HS-27A (cell line): ENCODE measurements at places on chromosomes 13 and 19.

DNA sequence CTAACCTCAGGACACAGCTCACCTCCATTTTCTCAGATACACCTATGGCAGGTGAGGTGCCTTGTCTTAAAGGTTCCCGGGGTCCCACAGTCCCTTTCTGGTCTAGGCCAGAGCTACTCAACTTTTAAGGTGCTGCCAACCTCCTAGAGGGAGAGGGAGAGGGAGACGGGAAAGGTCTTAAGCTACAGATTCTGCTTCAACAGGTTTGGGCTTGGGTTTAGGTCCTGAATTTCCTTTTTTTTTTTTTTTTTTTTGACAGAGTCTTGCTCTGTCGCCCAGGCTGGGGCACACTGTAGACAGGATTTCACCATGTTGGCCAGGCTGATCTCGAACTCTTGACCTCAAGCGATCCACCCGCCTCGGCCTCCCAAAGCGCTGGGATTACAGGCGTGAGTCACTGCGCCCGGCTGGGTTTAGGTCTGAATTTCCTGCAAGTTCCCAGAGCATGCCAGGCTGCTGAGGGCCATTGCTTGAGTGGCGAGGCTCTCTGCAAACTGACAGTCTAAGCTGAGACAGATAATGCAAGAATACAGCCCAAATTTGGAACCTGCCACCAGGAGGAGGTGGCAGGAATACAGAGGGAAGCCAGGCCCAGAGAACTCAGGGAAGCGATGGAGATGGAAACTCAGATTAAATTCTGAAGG, 7.8 kb upstream of the SYCN start:
- peak; percentile 20 for DNase-seq

- no peak for DNase-seq
These were observed 860.6 kb downstream of the GPC5 start for GRCh38 chr13:92259046-92259445.

- no peak for DNase-seq
These were observed 23.3 kb upstream of the EMP3 start for GRCh38 chr19:48301886-48302599.

GRCh38 chr13:96730676-96731075, 263.6 kb downstream of the OXGR1 start:
- DNase-seq: no peak

GRCh38 chr13:111120422-111120821, 5.3 kb downstream of the ARHGEF7 start:
- no peak for DNase-seq

DNA sequence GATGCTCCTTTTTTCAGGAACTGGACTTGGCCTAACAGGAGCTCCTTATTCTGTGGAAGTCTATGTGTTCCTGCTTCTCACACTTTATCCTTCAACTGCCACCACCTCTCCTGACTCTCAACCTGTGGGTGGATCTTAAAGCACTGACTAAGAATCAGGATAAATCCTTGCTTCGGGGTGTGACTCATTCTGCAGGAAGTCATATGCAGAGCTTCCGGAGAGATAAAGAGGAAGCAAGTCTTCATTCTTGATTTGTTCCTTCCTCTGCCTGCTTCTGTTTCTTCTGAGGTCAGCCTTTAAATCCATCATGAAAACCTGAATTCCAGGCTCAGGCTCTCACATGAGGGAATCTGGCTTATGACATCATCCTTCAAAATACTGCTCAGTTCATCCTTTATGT, 137.1 kb upstream of the ATXN8OS start:
- no peak for DNase-seq

DNA sequence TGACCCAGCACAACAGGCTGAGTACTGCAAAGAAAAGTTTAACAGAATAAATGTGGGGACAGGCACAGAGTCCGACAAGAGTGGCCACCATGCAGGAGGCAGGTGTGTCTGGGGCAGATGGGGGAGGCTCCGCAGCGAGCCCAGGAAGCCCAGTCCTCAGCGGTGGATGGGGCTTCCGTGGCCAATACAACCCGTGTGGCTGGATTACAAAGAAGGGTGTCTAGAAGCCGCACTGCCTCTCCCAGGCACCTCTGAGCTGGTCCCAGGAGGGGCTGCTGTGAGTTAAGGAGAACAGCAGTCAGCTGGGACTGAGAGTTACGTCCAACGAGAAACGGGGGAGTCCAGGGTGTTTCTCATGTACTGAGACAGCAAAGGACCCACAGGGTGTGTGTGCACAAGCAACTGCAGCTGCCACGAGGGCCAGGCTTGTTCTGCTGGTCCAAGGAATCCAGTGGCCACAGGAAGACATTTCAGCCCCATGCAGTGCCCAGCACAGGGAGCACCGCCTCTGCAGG, 70.2 kb downstream of the SPACA7 start:
- DNase-seq: no peak

DNA sequence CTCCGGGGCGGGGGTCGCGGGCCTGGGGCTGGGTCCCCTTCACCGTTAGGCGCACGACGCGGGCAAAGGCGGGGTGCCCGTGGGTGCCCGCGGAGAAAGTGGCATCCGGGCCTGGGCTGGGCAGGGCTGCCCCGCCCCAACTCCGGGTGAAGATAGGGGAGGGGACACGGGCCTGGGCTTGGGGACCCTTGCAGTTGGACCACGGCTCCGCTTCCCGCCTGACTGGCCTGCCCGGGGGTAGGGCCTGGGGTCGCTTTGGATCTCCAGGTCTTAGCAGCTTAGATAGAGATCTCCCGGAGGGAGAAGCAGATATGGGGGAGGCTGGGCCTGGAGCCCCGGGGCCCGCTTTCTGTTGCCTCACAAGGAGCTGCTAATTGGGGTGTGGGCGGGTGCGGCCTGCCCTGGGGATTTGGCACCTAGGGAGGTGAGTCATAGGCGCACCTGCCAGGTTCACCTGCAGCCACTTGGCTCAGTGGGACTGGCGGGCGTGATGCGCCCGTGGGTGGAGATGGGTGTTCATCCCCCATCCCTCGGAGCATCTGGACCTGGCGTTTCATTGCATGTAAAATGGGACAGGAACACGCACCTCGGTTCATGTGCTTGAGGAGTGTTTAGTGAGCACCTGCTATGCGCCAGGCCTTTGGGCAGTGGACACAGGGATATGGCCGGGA, 585 bp downstream of the MAP1S start:
- DNase-seq: no peak

GRCh38 chr19:43765109-43765876, 10.5 kb upstream of the SMG9 start:
- peak; percentile 96 for DNase-seq

DNA sequence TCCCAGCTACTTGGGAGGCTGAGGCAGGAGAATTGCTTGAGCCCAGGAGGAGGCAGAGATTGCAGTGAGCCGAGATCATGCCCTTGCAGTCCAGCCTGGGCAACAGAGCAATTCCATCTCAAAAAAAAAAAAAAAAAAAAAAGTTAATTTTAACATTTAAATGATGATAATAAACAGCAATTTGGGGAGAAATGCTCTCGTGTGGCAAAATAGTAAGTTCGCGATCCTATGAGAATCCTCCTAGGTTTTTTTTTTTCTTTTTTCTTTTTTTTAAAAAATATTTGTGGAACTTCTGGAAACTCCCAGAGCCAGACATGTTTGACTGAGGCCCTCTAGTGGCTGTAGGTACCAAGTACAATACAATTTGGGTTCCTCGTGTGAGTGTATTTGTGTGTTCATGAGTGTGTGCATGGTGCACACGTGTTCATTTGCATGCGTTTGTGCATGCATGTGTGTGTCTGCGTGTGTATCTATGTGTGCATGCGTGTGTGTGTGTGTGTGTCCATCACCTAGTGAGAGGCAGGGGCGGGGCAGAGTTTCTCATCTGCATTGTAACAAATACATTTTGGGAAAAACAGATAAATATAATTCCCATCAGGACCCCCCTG, 31.2 kb downstream of the TMPRSS9 start:
- DNase-seq: peak; percentile 31

GRCh38 chr19:49328741-49329140, 3.8 kb upstream of the SLC6A16 start:
- no peak for DNase-seq

- DNase-seq: no peak
These were observed 88.2 kb upstream of the MBNL2 start for GRCh38 chr13:97133955-97134354.

GRCh38 chr19:41921577-41922576, 6.4 kb downstream of the ERFL start:
- no peak for DNase-seq

- DNase-seq: no peak
These were observed 12.3 kb upstream of the CCDC124 start for GRCh38 chr19:17920527-17920926.

GRCh38 chr19:55145232-55145631, 3.8 kb downstream of the TNNT1 start:
- DNase-seq: no peak

DNA sequence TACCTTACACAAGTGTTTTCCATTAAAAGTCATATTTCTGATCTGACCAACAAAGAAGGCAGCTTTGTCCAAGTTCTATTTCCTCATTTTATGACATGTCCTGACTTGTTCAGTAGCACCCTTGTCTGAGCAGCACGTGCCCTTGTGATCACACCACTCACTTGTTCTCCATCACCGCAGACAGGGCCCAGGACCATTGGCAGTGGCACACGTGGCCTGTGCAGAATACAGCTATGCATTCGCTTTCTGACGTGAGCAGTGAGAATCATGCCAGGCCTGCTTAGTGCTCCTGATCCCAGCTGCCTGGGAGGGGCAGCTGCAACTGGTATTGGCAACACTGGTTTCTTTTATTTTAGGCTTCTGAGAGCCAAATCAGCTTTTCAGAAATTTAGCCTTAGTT, 134.2 kb downstream of the FRY start:
- DNase-seq: no peak

DNA sequence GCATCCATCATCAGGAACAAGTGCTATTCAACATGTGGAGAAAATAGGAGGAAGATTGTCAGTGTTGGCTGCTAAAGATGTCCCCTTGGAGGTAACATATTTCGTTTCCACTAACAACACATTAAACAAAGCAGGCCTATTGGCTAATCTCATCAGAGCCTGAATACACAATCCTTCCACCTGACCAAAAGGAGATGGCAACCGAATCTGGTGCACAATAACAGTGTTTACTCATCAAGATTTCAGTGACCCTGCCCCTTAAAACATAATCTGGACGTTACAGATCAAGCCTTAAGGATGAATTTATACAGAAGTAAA, 582.5 kb downstream of the EFNB2 start:
- DNase-seq: no peak

GRCh38 chr19:46603752-46604231, 2.7 kb downstream of the CALM3 start:
- DNase-seq: no peak

DNA sequence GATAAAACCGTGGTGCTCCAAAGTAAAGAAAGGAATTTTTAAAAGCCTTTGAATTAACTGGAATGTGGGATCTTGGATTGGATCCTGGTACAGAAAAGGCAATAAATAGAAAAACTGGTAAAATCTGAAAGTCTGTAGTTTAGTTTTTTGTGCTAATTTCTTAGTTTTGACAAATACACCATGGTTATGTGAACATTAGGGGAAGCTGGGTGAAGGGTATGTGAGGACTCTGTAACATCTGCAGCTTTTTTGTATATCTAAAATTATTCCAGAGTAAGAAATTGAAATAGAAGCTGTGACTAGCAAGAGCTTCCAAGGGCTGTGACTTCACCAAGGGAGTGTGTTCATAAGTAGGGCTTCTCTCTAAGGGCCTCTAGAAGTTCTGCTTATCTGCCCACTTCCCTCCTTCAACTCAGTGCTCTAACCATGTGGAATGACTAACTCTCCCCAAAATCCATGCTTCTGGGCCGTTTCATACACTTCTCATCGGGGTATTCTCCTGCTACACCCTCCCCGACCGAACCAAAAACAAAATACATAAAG, 26.5 kb downstream of the ARHGAP35 start:
- DNase-seq: no peak

DNA sequence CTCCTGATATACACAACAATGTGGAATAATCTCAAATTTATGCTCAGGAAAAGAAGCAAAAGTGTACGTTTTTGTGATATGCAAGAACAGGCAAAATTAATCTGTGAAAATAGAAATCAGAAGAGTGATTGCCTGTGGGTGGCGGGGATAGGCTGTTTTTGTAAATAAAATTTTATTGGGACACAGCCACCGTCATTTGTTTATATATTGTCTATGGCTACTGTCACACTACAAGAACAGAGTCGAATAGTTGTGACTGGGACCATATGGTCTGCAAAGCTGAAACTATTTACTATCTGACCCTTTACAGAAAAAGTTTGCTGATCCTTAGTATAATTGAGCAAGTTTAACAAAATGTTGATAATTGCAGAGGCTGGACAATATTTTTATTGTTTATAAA, 269.5 kb upstream of the HTR2A start:
- no peak for DNase-seq

GRCh38 chr19:18488403-18488723, 33.5 kb downstream of the ELL start:
- DNase-seq: no peak

DNA sequence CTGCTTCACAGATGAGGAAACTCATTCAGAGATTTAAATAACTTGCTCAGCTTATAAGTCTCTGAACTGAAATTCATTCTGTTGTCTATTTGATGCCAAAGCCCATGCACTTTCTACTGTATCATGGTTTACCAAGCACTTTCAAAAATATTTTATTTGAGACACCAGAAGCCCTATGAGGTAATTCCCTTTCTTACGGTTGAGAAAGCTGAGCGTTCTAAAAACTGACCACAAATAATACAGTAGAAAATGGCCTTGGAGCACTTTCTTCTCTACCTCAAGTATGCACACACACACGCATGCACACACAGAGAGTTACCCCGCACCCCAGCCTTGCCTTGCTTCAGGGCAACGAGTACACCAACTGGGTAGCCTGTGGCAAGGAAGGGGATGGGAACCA, 228.5 kb downstream of the RFC3 start:
- DNase-seq: no peak

DNA sequence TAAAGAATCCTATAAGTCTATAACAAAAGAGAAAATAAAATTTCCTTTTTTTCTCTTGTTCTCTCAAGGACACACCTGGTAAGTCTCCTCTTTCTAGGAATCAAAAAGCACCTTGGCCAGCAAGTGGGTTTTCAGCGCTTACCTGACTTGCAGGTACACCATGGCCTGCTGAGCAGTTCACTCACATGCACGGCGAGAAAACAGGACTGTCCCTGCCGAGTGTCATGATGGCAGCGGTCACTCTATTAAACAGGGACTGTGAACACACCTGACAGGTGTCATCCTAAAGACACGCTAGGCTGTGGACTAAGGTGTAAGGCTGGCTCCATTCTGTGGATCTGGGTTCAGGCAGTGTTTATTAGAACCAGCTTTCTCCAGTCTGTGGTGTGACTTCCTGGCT, 170.2 kb downstream of the TEX29 start:
- DNase-seq: no peak

- DNase-seq: no peak
These were observed 10.9 kb upstream of the MEIS3 start for GRCh38 chr19:47430041-47430802.

GRCh38 chr13:59280297-59280696, 883.4 kb downstream of the DIAPH3 start:
- DNase-seq: no peak

- DNase-seq: no peak
These were observed 1291.0 kb upstream of the SLC10A2 start for GRCh38 chr13:104357174-104357573.
